ENCODE measurements at places on chromosomes 5 and 9.

GRCh38 chr9:124859803-124860581, 1.8 kb downstream of the RPL35 start:
- no peak for DNase-seq

DNA sequence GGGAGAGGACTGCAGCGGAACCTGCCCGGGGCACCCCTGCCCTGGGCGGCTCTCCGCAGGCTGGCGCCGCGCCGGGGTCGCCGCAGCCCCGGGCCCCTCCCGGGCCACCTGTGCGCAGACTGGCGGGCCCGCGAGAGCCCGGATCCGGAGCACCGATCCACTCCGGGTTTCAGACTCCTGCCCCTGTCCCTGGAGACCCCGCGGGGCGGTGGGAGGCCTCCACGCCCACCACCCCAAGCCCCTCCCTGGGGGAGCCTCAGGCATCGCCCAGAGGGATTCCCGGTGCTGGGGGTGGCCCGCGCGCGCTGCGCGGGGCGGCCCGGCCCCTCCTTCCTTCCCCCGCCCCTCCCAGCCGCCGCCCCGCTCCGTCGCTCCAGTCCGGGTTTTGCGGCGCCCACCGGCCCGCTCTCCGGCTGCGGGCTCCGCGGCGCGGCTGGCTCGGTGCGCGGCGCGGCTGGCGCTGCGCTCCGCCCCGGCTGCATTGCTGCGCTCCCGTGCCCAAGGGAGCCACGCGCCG, at the start of gene UNC5A:
Gene UNC5A, plus strand, starts transcription at position 479 of the 517 bp plus-strand sequence. CDS start 192 bp downstream, outside the sequence.
- DNase-seq = peak; percentile 41

- no peak for DNase-seq
These were observed 396.2 kb downstream of the RAB3C start for GRCh38 chr5:58979090-58979489.

GRCh38 chr5:180139731-180140055, 68.1 kb upstream of the RNF130 start:
- DNase-seq = no peak

- no peak for DNase-seq
These were observed 381.5 kb upstream of the MPDZ start for GRCh38 chr9:13661014-13661413.

GRCh38 chr9:130265431-130266235, at the start of gene HMCN2:
HMCN2 (plus strand) TSS chr9:130265760; CDS start chr9:130265879, 119 bp downstream.
- DNase-seq = peak; percentile 9

DNA sequence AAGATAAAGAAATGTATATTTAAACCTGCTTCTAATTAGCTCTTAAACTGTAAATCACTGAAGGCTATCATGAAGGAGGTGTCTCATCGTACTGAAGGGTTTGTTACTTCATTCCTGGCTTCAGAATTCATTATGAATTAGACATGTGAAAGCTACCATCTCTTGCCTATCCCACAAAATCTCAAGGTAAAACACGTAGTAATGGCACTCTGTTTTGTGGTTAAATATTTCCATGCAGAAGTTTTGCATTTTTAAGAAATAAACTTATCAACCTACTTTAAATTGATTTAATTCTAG, 490.7 kb upstream of the NUDT12 start:
- no peak for DNase-seq

DNA sequence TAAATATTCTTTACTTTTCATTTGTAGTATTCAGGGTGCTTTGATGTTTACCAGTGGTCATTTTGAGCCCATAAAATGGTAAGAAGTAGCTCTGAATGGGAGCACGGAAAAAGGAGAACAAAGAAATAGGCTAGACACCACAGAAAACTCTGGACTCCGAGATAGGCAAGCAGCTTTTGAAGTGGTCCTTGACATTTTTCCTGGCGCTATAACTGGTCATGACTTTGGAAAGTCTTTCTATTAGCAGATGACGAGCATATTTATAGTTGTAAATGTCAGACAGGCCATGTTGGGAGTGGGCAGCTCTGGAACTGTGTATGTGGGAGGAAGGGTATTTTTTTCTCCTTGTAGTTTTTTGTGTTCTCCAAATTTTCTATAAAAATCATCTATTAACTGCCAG, 126.1 kb upstream of the POC5 start:
- no peak for DNase-seq

DNA sequence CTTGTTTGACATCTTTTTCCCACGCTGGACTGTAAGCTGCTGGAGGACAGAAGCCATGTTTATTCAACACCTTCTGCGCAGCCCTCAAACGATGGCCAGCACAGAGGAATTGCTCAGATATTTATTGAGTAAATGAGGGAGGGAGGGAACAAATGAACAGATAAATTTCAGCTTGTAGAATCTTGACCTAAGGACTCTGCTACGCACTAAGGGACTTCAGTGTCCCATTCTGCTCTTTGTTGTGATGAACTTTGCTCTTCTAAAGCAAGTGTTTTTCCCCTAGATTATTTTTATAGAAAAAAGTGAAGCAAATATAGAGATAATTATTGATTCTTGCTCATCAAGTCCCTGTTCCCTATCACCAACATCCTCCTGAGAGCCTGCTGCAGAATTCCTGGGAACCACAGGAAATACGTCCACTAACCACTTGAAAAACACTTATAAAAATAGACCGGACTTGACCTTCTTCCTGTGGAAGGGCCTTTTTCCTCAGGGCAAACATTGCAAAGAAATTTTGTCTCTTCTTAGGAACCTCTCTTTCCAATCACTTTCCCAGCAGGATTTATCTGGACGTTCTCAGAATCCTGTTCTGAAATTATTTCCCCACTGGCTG, 54.9 kb downstream of the FGF1 start:
- no peak for DNase-seq

DNA sequence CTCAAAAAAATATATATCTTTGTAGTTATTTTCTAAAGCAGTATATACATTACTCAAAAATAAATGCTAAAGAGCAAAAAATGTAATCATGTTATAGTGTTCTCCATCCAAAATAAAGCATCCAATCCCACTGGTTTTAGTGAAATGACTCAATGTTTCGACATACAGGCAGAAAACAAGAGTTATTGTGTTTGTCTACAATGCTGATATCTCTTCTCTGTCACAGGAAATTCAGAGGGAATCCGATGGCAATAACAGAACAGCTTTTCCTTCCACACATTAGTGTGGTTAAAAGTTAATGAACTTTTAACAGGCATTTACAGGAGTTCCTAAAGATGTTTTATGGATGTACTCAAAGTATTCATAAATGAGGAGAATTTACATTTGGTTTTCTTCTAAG, 12.0 kb downstream of the TTC33 start:
- DNase-seq = no peak

- no peak for DNase-seq
These were observed 203.4 kb downstream of the AUH start for GRCh38 chr9:91158286-91158685.

GRCh38 chr5:63916786-63917185, 45.5 kb downstream of the HTR1A start:
- DNase-seq = peak; percentile 0

DNA sequence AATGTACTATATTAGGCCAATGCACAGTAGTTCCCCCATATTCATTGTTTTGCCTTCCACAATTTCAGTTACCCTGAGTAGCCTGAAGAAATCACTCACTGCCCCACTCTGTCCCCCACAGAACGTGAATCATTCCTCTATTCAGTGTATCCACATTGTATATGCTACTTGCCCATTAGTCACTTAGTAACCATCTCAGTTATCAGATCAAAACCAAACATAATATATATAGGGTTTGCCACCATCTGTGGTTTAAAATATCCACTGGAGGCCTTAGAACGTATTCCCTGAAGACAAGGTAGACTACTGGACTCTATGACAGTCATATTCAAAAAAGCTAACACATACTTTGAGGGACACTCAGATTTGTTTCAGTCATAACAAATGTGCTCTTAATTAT, 465.7 kb upstream of the RGMB start:
- DNase-seq = peak; percentile 60

GRCh38 chr5:96175090-96175489, 213.4 kb upstream of the ELL2 start:
- DNase-seq = no peak

DNA sequence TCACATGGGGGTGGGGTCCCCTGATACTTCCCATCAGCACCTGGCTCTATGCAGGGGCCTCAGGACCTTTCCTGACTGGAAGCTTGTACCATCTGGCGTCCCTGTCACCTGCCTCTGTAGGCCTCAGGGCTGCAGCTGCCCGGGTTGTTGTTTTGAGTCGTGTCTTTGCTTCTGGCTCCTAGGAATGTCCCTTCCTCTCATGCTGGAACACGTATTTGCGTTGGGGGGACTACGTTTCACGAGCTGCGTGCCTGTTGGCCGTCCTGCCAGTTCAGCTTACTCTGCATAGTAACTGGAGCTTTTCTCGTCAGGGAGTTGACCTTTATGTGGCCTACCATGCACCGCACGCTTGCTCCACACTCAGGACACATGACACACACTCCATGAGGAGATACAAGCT, 54.9 kb upstream of the IRX4 start:
- no peak for DNase-seq
